DMS79 treated with DMSO at 0.1 percent for 48 hours (cell line): ENCODE measurements at places on chromosomes 3 and 15.

DNA sequence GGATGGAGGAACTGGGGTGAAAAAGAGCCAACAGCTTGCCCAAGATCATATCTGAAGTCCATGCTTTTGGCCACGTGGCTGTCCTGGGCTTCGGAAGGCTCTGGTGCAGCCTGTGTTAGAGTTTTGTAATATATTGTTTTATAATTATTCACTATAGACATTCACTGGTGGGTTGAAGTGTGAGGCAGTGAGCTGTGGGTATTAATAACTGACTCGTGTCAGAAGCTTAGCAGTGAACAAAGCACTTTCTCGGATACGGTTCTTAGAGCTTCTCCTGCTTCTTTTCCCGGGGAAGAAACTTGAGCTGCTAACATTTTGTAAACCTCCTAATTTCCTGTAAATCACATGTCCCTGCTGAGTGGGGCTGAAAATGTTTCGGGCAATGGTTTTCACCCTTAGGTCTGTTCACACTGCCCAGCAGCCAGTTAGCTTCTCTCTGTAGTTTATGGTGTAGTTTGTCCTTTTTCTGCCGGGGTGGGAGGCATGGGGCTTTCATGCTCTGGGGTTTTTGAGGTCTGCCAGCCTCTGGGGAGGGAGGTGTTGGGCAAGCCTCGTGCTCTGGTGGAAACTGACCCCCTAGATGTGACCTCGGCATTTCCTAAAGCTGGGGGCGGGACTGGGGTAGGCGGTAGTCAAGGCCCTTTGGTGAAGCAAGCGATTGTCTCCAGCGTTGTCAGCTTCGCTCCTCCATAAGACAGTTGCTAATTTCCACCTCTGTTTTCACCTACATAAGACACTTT, 1.7 kb downstream of the MRAS start:
- no peak for DNase-seq

GRCh38 chr3:184459355-184459754, 79.5 kb downstream of the CHRD start:
- no peak for DNase-seq

- no peak for DNase-seq
These were observed 13.0 kb downstream of the CALML4 start for GRCh38 chr15:68192117-68192516.

GRCh38 chr3:110494093-110494490, 577.5 kb upstream of the NECTIN3 start:
- DNase-seq = no peak

- no peak for DNase-seq
These were observed 30.2 kb upstream of the LCTL start for GRCh38 chr15:66595931-66596545.

DNA sequence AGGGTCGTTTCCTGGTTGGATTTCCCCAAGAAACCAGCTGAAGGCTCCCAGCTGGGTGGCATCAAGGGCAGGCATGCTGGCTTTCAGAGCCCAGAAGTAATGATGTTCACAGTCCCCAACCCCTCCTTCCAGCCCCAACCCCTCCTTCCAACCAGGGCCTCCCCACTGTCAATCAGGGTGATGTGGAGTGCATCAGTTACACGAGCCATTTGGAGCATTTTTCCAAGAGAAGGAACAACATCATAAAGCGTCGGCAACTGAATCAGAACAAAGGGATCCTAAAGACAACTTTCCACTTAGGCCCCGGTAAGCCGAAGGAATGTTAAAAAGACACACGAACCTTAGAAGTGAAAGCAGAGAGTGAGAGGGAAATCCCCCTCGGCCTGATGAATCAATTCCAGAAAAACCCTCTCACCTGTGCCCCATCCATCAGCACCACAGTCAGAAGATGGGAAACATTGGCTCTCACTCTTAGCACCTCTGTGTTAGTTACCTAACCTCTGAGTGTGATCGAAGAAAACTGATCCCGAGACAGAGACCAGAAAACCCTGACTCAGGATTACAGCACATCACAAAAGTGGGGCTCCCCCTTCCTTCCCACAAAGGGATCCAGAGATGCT, 101.2 kb upstream of the WNT5A start:
- DNase-seq = no peak

GRCh38 chr15:100937171-100937570, 18.0 kb downstream of the LRRK1 start:
- no peak for DNase-seq

- DNase-seq = no peak
These were observed 194.8 kb downstream of the XXYLT1 start for GRCh38 chr3:195075941-195076875.

GRCh38 chr3:40741729-40742128, 217.0 kb downstream of the ZNF621 start:
- peak; percentile 25 for DNase-seq

- no peak for DNase-seq
These were observed 93.6 kb upstream of the COL8A1 start for GRCh38 chr3:99544786-99545281.

DNA sequence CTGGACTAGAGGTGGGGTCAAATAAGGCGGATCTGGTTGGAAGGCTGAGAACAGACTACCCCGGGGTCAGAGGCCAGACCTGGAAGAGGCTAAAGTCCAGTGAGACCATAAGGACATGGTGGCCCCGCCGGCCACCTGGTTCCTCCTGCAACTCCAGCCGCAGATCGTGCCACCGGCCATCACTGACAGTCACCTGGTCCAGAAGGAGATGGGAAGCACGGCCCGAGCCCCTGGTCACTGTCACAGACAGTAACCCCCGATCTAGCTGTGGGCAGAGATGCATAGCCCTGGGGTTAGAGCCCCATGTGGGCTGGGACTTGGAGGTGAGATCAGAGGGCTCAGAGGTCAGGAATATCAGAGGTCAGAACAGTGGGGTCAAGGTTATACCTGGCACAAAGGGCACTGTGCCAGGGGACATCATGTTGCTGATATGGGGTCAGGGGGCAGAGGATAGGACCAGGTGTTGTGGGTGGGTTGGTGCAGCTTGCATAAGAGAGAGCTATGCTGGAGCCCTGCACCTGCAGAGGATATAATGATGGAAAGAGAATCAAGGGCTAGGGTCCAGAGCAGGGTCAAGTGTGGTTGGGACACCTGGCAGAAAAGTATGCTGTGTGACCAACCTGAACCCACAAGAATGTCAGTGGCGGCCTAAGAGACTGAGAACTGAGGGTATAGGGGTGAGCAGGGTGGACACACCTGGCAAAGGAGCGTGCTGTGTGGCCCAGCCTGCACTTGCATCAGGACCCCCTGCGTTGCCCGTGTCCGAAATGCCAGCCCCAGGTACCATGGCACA, 9.6 kb downstream of the CELSR3 start:
- DNase-seq = no peak

- DNase-seq = no peak
These were observed 6.4 kb downstream of the ASTE1 start for GRCh38 chr3:131020122-131020693.

GRCh38 chr3:4582624-4583023, 89.5 kb downstream of the ITPR1 start:
- no peak for DNase-seq

DNA sequence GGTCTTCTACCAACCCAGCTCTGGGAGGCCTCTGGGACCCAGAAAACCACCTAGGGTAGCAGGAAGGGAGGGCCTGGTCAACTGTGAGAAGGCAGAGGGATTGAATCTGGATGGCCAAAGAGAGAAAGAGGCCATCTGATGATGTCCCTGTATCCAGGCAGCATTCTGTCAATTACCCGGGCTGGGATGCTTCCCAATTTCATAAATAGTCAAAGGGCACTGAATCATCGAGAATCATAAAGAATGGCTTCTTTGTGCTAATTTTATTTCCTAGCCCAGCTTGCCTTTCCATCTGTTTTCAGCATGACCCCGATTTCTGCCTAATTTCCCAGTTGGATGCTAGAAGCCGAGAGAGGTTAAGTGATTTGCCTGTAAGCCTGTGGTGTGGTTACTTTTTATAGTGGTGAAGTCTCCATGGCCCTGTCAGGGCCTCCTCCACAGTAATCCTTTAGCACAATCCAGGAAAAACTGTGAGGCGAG, 129.2 kb downstream of the FAM43A start:
- DNase-seq = no peak

GRCh38 chr3:115099986-115100571, 47.0 kb downstream of the ZBTB20 start:
- peak; percentile 92 for DNase-seq

- DNase-seq = no peak
These were observed 244.5 kb downstream of the CD47 start for GRCh38 chr3:107846279-107846852.

GRCh38 chr3:18378218-18378617, 46.9 kb downstream of the SATB1 start:
- no peak for DNase-seq

GRCh38 chr3:65173841-65174240, 486.0 kb upstream of the ADAMTS9 start:
- DNase-seq = no peak

DNA sequence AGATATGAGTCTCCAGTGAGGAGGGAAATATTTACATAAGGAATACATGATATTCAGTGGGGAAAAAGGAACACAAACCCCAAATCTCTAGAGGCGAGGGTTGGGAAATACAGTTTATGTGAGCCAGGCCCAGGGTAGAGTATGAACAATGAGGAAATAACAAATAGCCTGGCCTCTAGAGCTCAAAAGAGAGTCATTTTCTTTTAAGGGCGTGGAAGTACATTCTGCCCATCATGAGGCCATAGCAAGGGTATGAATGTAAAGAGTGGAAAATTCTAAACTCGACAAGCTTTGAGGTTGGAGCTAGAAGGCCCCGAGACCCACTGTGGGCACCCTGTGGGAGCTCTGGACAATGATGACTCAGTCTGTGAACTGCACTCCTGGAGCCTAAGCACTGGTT, 27.8 kb upstream of the IGF2BP2 start:
- no peak for DNase-seq

DNA sequence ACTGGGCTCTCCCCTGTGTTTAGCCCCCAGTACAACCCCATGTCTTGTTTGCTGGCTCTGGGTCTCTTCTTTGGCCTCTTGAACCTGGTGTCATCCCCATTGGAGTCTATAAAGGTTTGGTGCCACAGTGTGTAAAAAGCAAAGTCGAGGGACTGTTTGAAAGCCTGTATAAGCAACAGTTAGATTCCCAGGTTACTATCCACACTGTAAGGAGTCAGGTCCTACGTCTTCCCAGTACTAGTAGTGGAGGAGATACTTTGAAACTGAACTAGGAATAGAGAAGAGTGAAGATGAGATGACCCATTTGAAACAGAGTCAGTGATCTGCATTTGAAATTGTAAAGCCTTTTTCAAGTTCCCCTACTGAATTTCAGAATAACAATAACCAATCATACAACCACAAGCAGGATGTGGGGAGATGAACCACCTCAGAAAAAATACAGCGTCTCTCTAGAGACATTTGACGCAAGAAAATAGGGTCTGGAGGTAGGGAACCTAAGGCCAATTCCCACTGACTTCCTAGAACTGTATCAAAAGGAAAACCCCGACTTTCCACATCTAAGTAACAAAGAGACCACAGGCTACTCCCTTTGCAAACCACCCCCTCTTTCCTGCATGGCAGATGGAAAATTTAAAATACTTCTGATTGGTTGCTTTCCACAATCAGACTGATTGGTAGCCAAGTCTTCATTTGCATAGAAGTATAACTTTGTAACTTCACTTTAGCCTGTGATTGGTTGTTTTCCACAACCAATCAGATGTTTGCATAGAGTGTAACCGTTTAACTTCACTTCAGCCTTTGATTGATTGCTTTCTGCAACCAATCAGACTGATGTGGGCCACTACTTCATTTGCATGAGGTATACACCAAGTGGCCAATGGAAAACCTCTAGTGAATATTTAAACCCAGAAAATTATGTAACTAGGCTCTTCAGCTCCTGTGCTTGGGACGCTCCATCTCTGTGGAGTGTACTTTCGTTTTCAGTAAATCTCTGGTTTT, 49.9 kb upstream of the NEDD4 start:
- DNase-seq = no peak

DNA sequence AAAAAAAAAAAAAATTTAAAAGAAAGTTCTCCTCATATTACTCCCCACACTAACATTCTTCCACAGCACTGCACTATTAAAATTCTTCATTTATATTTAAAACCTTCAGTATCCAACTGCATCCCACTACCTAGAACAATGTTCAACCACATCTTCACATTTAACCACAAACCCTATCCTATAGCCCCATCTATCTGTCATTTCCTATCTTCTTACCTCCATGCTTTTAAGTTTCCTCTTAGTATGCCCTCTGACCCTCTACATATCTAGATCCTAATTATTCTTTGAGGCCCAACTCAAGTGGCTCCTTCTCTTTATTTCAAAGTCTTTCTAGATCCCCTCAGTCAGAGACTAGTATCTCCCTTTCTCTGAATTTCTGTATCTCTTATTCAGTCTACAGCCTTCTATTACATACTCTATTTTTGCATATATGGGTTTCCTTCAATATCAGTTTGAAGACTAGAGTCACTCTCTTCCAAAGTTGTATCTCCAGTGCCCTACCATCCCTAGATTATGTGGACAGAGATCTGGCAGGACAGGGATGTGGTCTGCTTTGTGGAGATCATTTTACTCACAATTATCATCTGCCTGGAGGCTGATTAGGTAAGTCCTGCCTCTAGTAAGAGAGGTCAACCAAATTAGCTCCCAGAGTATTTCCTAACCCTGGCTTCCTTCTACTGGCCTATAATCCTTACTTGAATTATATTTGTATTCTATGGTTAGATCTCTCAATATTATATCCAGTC, 1.4 kb downstream of the CIAO2A start:
- DNase-seq = no peak

DNA sequence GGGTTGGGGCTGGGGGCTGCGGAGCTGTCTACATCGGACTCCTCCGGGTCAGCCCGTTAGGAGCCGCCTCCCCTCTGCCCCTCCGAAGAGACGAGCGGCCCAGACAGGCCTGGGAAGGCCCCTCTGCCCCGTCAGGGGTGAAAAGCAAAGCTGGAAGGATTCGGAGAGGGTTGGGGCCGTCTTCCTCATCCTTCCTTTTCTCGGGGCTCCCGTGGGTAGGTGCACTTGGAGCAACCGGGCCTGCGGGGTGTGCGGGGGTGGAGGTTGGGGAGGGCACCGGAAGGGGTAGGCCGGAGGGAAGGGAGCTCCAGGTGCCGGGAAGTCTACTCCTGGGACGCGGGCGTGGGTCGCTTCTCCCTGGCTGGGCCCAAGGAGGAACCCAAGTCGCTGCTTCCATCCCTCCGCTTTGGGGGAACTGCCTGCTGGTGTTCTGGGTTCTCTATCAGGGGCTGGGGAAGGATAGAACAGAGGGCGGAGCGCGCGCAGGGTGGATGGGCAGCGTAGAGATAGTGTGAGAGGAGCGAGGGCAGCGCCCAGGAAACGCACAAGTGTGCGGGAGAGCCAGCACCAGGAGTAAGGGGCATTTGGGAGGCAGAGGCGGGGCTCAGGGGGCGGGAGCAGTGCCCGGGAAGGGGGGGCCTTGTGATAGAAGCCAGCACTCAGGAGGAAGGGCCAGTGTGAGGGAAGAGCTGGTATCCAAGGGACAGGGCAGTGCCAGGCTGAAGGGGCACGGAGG, 590 bp downstream of the POLR2H start:
- DNase-seq = peak; percentile 61

- DNase-seq = no peak
These were observed 34.5 kb upstream of the SKOR1 start for GRCh38 chr15:67790610-67791319.

- no peak for DNase-seq
These were observed 26.7 kb upstream of the SLC41A3 start for GRCh38 chr3:126110431-126111125.
